Right forelimb (tissue), 1 donor: ENCODE measurements at places on chromosomes 1 and 21.

GRCh38 chr1:39230261-39231190 is 26.0 kb downstream of the MACF1 start:
- no peak for DNase-seq

DNA sequence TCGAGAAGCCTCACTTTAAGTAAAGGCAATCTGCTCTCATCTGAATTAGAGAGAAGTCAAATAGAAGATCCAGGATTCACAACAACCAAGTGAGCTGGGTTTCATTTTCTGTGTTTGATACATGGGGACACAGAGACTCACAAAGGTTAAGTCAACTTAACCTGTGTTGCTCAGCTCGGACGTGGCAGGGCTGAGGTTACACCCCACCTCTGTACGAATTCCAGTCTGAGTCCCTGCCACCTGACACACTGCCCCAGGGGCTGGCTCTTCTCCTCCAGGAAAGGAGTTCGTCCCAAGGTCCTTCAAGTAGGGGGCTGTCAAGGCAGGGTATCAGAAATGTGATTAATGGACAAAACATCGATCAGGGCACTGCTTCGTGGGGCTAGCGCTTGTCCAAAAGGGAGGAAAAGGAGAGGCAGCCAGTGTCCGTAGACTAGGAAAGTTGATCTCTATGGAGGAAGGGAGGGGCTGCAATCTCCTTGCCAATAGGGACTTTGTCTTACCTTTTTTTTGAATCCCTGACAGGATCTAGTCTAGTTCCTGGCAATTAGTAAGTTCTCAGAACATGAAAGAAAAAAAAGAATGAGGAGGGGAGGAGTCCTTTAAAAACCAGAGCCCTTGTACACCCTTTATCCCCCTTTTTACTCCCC is 116.4 kb downstream of the CNIH3 start:
- DNase-seq, result no peak

DNA sequence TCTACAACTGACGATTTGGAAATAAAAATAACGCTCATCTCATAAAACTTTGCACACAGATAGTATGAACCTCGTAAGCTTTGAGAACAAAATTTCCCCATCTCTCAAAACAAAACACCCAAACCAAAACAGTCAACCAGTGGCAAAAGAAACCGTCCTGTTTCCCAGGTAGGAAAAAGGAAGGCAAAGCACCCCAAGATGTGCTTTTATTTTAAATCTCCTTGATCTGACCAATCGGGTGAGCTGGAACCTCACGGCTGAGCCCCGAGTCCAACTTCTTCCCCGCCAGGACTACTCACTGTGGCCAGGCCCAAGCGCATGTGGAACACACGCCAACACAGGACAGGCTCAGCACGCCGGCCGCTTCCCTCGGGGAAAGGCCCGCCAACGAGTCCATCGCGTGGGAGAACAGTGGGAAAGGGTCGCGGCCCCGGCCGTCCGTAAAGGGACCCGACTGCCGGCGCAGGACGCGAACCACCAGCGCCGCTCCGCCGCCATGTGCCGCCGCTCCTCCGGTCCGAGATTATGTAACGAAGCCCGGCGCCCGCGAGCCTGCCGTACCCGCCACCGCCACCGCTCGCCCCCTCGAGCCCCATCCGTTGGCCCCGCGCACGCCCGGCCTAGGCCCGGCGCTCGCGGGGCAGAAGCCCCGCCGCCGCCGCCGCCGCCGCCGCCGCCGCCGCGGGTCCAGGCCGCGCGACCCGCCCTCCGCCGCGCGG is 759 bp downstream of the AHCTF1 start:
- DNase-seq, result peak; percentile 61

DNA sequence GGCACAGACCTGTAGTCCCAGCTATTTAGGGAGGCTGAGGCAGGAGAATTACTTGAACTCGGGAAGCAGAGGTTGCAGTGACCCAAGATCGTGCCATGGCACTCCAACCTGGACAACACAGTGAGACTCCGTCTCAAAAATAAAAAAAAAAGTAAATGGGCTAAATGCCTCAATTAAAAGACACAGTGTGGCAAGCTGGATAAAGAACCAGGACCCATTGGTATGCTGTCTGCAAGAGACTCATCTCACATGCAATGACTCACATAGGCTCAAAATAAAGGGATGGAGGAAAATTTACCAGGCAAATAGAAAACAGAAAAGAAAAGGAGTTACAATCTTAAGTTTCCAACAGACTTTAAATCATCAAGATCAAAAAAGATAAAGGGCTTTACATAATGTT is 40.3 kb downstream of the ACBD6 start:
- DNase-seq, result no peak

DNA sequence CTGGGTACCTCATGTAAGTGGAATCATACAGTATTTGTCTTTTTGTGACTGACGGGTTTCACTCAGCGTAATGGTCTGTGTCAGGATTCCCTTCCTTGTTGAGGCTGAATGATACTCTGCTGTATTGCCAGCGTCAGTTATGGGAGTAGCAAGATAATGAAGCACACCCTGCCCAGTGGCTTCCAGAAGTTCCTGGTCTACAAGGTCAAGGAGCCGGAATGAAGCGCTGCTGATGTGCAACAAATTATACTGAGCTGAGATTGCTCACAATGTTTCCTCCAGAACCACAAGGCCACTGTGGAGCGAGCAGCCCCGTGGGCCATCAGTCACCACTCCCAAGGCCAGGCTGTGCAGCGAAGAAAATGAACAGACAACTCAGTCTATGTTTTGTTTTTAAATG is 24.0 kb upstream of the TDRD10 start:
- DNase-seq, result no peak

DNA sequence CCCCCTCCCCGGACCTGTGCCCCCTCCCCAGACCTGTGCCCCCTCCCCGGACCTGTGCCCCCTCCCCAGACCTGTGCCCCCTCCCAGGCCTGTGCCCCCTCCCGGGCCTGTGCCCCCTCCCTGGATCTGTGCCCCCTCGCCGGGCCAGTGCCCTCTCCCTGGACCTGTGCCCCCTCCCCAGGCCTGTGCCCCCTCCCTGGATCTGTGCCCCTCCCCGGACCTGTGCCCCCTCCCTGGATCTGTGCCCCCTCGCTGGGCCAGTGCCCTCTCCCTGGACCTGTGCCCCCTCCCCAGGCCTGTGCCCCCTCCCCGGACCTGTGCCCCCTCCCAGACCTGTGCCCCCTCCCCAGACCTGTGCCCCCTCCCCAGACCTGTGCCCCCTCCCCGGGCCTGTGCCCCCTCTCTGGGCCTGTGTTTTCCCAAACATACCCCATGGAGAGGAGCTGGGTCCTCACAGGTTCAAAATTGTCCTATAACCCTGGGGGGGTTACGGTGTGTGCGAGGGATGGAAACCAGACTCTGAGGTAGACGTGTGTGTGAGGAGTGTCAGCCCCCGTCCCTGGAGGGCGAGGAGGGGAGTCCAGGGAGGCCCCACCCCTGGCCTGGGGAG is 47.6 kb upstream of the POFUT2 start:
- no peak for DNase-seq

DNA sequence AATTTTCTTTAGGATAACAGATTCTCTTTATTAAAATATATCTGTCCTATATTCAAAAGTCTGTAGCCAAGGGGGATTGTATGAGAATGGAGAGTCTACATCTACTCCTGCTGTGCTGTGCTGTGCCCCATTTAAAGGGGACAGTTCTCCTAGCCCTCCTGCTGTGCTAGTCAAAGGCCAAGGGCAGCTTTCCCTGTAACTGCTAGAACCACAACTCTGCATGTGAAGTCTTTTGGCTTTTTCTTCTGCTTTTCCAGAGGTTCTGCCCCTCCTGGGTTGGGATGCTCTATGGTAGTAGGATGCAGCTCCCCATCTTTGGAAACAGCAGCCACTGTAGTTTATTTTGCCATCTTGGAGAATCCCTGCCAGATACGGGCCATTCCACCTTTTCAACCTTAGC is 197.5 kb upstream of the JUN start:
- DNase-seq, result no peak

GRCh38 chr21:44927587-44928461 is 7.1 kb upstream of the ITGB2 start:
- DNase-seq, result no peak

- DNase-seq, result no peak
These were observed 5.5 kb upstream of the TNFRSF1B start for GRCh38 chr1:12161324-12161661.

- DNase-seq, result no peak
These were observed 26.9 kb downstream of the UCK2 start for GRCh38 chr1:165854101-165854845.

GRCh38 chr1:234525099-234525799 is 46.3 kb upstream of the TARBP1 start:
- DNase-seq, result no peak

DNA sequence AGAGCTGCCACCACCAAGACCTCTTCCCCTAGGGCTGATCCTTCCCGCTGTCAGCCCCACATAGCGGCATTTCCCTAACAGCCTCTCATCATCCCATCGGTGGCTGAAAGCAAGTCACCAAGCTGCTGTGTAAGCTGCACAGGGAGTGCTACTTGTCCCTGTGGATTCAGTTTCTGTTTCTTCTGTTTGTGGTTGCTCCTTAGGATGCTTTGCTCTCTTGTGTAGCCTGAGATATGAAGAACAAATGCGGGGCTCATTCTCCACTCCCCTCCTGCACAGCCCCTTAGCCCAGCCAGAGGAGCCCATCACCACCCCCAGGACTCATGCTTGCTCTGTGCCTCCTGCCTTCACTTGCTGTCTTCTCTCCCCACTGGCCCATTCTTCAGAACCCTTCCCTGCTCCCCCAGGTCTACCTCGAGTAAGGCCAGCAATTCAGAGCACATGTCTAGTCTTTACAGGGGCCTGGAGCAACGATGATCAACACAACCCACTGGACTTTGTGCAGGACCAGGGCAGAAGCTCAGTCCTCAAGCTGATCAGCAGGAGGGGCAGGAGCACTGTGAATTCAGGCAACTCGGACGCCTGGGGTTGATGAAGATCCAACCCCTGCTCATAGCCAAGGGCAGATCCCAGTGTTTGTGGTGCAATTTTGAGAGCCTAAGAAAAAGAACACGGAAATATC is 82.6 kb upstream of the GALNT2 start:
- DNase-seq, result no peak

- DNase-seq, result no peak
These were observed 24.7 kb downstream of the SCMH1 start for GRCh38 chr1:41217441-41217840.

GRCh38 chr1:82994616-82995263 is 1004.2 kb downstream of the TTLL7 start:
- peak; percentile 43 for DNase-seq

DNA sequence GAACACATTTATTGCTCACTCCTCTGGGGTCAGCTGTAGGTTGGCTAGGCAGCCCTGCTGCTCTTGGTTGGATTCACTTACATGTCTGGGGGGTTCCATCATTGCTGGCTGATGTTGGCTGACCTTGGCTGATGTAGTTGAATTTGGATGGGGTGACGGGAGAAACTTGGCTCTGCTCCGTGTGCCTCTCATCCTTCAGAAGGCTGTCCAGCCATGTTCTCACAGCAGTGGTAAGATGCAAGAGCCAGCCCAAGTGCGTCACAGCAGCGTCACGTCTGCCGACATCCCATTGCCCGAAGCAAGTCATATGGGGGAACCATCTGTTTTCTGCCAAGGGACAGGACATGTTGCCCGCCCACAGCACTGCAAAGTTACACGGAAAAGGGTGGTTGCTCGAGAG is 613.5 kb downstream of the MATN1 start:
- DNase-seq, result no peak

- no peak for DNase-seq
These were observed 1.3 kb downstream of the NADK start for GRCh38 chr1:1776672-1777582.

DNA sequence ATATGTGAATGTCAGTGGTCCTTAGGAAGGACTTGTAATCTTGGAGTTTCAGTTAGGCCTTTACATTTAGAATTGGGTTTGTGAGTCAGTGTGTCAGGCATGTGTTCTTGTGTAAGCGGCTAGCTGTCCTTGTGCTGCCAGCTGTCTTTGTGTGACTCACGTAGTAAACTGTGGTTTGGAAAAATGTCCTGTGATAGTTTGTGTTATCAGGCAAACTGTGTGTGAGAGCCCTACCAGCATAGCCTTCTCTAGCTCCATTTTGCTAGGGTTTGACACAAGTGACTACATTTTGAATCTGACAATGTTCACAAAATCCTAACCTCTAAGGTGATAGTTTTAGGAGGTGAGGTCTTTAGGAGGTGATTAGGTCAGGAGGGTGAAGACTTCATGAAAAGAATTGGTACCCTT is 6.9 kb upstream of the SLC35D1 start:
- DNase-seq, result no peak

- no peak for DNase-seq
These were observed 155.5 kb downstream of the OMA1 start for GRCh38 chr1:58391056-58391455.

DNA sequence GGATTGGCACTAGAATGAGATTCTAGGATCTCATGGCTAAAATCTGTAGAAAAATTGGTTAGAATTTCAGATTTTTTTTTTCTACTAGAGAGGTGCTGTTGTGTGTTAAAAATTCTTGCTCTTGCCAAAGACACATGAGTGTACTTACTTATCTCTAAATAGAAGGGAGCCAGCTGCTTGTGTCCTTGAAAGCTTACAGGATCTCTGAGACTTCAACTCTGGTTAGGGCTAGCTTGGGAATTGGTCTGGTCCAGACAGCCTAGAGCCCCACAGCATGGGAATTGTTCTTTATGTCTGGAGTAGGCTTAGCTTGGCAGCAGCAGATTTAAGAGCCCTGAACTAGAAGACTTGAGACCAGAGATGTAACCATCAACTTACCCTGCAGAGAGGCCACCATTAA is 37.3 kb downstream of the MACO1 start:
- DNase-seq, result no peak

DNA sequence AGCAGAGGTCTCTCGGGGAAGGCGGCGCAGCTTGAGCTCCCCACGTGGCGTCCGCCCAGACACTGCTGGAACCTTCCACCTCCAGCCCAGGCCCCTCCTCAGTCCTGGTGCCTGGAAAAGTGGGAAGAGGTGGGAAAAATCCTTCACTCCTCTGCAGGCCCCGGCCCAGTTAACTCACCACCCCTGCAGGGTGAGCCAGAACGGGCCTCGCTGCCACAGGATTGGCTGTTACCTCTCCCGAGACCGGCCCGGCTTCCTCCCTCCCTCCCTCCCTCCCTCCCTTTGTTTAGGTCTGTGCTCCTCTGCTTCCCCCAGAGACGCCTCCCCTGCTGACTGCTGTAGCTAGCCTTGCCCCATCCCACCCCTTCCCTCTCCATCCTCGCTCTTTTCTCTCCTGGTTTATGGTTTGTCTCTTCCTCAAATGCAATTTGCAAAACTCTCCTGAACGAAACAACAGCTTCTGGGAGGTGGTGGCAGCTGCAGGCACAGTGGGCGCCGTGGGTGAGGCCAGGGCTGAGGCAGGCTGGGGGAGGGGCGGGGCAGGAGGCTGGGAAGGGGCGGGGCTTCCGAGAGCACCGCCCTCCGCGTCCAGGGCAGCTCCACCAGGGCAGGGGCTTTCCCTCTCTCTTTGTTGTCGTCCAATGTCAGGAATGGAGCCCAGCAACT is 6.5 kb downstream of the CAPN9 start:
- DNase-seq, result peak; percentile 77

DNA sequence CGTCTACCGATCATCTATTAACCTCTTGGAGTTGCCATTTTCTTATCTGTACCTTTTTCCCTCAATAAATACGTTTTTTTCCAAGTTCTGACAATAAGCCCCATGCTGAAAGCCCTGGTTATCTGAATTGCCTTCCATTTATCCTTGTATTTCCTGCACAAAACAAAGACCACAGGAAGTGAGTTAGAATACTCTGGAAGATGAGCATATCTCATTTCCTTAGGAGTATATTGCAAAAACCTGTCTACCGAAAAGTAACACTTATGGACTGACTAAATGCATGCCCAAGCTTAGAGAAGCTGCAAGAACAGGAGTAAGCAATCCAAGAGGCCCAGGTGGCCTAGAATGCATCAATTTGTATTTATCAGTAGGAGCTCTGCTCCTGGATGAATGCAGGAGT is 39.9 kb downstream of the DIRAS3 start:
- no peak for DNase-seq
